ENCODE measurements at places on chromosomes 7 and 10. TPM values are rescaled to one million over a fixed set of nuclear protein-coding genes. Genes with fewer than 3 reads are reported as not detected.

Gene NPVF
- not detected for total RNA-seq

Gene BTBD16
- 0.40 TPM for total RNA-seq

Gene TMEM139
- total RNA-seq: 27.2 TPM

Gene ERCC6
- total RNA-seq: 16.4 TPM

Gene FAM20C
- 18.5 TPM for total RNA-seq

Gene CPN1
- total RNA-seq: not detected

Gene BMI1
- total RNA-seq: 23.5 TPM

Gene ADO
- total RNA-seq: 13.5 TPM

Gene FAM25G
- total RNA-seq: 0.98 TPM

Gene AKR1C8
- total RNA-seq: not detected

Gene OPN1SW
- total RNA-seq: not detected

Gene PSD
- total RNA-seq: 22.5 TPM

Gene TRIL
- total RNA-seq: 1.1 TPM

Gene PDE6C
- not detected for total RNA-seq

Gene FAM53B
- total RNA-seq: 45.2 TPM

Gene HOXA4
- total RNA-seq: 4.5 TPM

Gene SP4
- total RNA-seq: 2.6 TPM

Gene CNPY1
- not detected for total RNA-seq

Gene TMEM270
- not detected for total RNA-seq

Gene JCAD
- 1.8 TPM for total RNA-seq

Gene PILRB
- total RNA-seq: 57.9 TPM

Gene HHEX
- total RNA-seq: 7.1 TPM
